ENCODE measurements at places on chromosomes 3 and 15. TPM values are rescaled to one million over a fixed set of nuclear protein-coding genes. Genes with fewer than 3 reads are reported as not detected.

The THBS1 gene
- 0.68 TPM for total RNA-seq

The ARPC4 gene
- 251 TPM for total RNA-seq

The ZBTB47 gene
- total RNA-seq, result 0.68 TPM

The GP5 gene
- total RNA-seq, result 0.80 TPM

The ATR gene
- 42.4 TPM for total RNA-seq

The GUCA1C gene
- not detected for total RNA-seq

The TMEM115 gene
- 19.0 TPM for total RNA-seq

The RGMA gene
- total RNA-seq, result 0.08 TPM

The STT3B gene
- 115 TPM for total RNA-seq

The ZBBX gene
- not detected for total RNA-seq

The RAP2B gene
- total RNA-seq, result 12.4 TPM

The SLC6A20 gene
- not detected for total RNA-seq

The CDCP1 gene
- total RNA-seq, result 1.1 TPM

The GOLGA8K gene
- total RNA-seq, result 0.49 TPM

The ESYT3 gene
- total RNA-seq, result 0.21 TPM

The GOLGA6L26 gene
- not detected for total RNA-seq

The PFKFB4 gene
- 33.7 TPM for total RNA-seq

The EPHA6 gene
- not detected for total RNA-seq

The ATP13A5 gene
- not detected for total RNA-seq

The NLGN1 gene
- total RNA-seq, result not detected

The ARL6 gene
- total RNA-seq, result 6.9 TPM

The GOLGA6D gene
- not detected for total RNA-seq

The FILIP1L gene
- total RNA-seq, result 0.48 TPM

The GNAT1 gene
- 0.12 TPM for total RNA-seq

The CFAP91 gene
- 0.47 TPM for total RNA-seq

The LRRIQ4 gene
- 0.49 TPM for total RNA-seq

The STAC gene
- total RNA-seq, result not detected

The MUSTN1 gene
- 0.91 TPM for total RNA-seq

The SUCLG2 gene
- total RNA-seq, result 65.4 TPM

The ARPIN gene
- total RNA-seq, result not detected

The ENTPD3 gene
- not detected for total RNA-seq

The ZNF385D gene
- not detected for total RNA-seq

The KLHL40 gene
- not detected for total RNA-seq

Data from activated naive CD8-positive, alpha-beta T cell treated with anti-CD3 and anti-CD28 coated beads for 36 hours (primary cell).